ENCODE measurements at places on chromosomes 2 and 18.

- DNase-seq: no peak
These were observed 182.3 kb downstream of the INO80D start for GRCh38 chr2:205903549-205904129.

DNA sequence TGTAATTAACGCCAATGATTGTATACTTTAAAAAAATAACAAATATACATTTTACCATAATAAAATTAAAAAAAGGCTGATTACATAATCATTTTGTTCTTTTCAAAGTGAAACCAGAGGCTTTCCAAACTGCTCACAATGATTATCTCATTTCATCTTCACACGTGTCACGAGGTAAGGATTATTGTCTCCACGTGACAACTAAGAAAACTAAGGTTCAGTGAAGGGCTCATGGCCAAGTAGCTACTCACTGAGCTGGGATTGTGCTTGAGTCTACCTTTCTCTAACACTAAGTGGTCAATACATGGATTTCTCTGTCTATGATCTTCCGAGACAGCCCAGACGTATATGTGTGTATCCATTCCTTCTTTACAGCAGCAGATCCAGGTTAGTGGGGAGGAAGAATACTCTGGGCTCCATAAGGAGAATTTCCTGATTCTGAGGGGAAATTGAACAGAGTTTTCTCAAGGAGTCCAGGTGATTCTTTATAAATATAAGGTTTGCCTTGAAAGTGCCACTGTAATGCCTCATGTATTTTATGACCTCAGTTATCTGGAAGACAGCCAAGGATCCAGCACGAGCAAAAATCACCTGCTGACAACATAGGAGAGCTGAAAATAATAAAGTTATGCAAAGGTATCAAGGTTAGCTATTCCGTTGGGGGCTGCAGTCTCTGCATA, 25.6 kb upstream of the ACSL3 start:
- peak; percentile 48 for DNase-seq

GRCh38 chr2:64220265-64220664, 76.0 kb upstream of the PELI1 start:
- DNase-seq: no peak

DNA sequence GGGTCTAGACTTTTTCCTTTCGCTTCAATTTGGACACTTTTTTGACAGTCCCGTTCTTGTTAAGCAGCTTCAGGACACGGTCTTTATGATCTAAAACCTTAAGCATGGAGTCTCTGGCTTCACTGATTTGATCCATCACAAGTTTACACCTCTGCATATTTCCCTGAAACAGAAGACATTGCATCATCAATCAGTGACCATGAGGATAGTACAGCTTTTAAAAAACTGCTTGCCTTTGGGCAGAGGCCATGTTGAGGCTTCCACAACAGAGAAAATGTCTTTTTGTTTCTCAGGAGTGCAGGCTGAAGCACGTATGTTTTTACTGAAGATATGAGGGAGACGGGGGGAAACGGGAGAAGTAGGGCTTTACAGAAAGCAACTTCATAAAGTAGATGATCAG, 56.2 kb upstream of the AMMECR1L start:
- DNase-seq: no peak
